ENCODE measurements at places on chromosomes 3 and 15.
A peak's percentile ranks its signal among the peaks of the same experiment; 100 is the strongest.

- DNase-seq, result no peak
Observed at GRCh38 chr3:196096382-196096953, 14.6 kb upstream of the TFRC start.

GRCh38 chr15:88656760-88657221 is 18.0 kb downstream of the ISG20 start:
- no peak for DNase-seq

DNA sequence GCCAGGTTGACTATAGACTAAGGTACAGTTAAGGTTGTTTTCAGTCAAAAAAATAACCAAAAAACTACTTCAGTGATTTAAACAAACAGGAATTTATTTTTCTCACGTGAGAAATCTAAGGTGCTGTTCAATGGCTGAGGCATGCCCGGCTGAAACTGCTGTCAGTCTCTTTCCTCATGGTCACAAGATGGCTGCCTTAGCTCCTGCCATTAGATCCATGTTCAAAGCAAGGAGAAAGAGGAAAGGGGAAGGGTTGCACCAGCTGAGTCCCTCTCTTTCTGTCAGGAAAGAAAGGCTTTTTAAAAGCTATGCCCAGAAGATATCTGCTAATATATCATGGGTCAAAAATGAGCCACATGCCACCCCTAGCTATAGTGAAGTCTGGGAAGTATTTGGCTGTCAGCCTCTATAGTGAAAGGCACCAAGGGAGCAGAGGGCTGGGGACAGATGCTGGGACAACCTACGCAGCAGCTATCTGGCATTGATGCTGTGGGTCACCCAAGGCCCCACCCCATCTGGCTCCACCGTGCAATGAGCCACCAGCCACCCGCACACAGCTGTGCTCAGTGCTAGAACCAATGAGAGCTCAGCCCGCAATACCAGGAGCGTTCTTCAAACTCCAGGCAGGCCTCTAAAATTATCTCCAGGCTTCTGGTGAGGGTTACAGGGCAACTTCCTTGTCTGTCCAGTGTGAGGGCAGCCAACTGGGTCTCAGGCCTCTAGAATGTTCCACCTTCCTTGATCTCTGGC is 64.7 kb upstream of the GATA2 start:
- no peak for DNase-seq

GRCh38 chr3:161273589-161274218 is 52.6 kb downstream of the NMD3 start:
- DNase-seq, result no peak

- no peak for DNase-seq
Observed at GRCh38 chr3:61772456-61772855, 211.1 kb downstream of the PTPRG start.

DNA sequence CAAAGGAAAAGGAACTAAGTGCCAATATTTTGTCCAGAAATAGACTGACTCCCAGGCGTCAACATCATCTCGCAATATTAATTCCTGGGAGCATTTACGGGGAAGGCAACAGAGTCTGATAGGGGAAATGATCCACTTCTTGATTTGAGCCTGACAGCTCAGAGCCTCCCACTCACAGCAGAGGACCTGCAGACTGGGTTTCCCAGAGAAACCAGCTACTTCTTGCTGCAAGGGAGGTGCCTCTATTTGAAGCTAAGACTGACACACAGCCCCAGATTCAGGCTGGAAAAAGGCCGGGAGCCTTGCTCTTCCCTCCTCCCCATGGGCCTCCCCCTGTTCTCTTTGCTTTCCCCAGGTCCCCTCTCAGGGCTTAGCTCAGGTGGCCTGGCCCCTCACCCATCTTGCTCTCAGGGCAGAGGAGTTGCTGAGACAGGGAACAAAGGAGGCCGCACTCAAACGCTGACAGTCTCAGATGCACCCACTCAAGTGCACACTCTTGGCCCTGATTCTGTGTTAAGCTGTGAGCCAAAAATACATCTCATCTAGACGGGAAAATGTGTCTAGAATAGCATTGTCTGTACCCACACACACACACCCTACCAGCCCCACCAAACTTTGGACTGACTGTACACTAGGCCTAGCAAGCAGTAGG is 49.8 kb upstream of the DCLK3 start:
- DNase-seq, result no peak

DNA sequence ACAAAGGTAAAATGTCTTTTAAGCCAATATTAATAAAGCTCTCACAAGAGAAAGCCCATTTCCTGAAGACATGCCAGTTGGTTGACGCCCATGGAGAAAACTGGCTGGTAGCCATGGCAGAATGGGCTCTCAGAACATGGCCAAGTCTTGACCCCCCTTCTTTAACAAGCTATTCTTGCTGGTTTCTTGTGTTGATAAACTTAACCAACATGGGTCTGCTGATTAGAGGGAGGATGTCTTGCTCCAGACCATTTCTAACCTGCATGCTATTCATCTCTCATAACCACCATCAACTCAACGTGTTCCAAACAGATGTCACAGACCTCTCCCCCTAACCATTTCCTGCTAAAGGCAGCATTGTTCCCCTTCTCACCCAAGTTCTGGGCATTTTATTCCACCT is 25.7 kb downstream of the NTRK3 start:
- DNase-seq, result no peak

GRCh38 chr15:90799639-90800170 is 68.7 kb upstream of the FURIN start:
- DNase-seq, result no peak

- DNase-seq, result no peak
Observed at GRCh38 chr3:184345317-184346144, 8.1 kb downstream of the FAM131A start.

DNA sequence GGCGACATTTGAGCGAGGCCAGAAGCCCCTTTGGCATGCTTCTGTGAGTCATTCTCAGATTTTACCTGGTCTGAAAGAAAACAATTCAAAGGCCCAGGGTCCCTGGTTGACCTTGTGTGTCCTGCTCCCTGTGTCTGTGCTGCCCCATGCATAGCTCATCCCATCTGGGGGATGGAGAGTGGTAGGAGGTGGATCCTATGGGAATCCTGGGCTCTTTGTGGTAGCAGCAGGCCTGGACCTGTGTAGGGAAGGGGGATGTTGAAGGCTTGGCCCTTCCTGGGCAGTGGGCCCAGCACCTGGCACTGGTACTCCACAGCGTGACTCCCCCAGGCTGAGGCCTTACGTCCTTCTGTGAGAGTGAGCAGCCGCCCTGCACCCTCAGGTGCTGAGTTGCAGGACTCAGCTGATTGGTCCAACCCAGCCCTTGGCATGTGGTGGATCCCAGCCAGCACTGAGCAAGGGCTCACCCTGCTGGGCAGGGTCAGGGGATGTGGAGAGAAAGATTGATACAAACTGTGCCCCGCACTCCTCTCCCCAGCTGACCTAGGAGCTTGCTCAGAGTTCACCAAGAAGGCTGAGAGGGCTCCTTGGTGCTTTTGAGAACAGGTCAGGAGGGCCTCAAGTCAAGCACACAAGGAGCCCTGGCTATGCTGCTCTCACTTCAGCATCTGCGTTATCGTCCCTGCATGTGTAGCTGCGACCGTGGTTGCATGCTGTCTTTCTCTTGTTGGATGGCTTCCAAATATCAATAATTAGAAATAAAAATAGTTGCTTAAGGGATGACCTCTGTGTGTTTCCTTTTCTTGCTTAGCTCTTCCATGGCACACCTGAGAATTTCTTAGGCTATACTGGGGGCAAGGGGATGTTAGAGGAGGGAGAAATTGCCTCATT is 21.4 kb upstream of the JMJD7 start:
- no peak for DNase-seq

DNA sequence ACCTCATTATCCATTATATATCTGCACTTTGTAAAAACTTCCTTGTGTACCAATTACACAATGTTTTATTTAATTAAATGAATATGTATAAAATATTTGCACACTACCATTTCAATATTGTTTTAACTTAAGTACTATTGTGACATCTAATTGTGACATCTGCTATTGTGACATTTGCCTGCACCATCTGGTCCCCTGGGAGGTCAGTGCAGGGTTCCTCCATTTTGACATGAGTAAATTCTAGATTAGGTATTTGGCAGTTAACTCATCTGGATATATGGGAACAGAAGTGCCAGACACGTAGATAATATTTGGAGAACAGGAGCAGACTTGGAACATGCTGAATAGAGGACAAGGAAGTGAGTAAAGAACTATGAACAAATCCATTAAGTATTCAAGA is 332.1 kb downstream of the VGLL3 start:
- no peak for DNase-seq

DNA sequence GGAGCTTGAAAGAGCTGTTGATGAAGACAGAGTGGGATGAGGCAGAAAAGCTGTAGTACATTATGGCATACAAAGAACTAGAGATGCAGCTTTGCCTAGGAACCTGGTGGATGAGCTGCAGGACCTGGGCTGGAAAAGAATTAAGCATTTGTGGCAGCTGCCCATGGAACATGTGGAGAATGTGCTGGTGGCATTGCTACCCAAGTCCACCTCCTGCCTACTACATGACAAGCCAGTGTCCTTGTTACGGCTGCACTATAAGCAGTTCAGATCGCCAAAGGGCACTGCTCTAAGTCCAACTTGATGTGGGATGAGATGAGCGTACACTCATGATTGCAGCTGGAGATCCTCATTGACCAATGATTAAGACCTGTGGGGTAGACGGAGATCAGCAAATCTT is 81.1 kb upstream of the ADPGK start:
- DNase-seq, result no peak

DNA sequence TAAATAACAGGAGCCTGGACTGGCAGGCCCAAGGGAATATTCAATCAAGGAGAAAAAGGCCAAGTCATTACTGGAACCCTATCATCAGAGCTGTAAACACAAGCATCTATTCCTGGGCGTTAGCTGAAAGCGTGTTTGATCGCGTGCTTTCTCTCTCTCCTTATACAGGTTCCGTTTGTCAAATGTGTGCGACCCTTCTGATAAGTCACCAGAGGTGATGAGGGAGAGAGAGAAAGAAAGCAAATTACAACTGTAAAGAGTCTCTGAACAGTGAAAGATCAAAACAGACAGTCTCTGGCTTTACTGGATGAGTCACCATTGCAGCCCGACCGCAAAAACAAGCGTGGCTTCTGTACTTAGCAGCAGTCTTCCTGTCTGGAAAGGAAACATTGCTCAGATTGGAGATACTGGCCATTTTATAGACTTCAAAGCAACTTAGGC is 39.5 kb upstream of the TPRG1 start:
- peak; percentile 52 for DNase-seq

GRCh38 chr3:149388001-149388440 is 10.6 kb upstream of the TM4SF1 start:
- no peak for DNase-seq

DNA sequence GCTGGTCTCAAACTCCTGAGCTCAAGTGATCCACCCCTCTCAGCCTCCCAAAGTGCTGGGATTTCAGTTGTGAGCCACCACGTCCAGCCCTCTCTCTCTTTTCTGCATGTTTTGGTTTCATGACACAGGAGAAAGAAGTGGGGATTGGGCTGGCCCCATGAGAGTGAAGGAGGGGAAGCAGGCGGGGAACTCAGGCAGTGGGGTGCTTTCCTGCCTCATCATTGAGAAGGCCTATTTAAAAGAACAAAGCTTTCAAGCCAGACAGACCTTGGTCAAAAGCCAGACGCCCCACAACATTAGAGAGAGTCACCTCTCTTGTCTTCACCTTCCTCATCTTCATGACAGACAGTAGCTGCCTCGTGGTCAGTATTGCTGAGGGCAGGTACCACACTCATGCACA is 15.9 kb downstream of the PSTPIP1 start:
- no peak for DNase-seq

GRCh38 chr15:34847598-34847997 is 52.2 kb upstream of the ACTC1 start:
- no peak for DNase-seq

- DNase-seq, result no peak
Observed at GRCh38 chr3:13213911-13214846, 140.9 kb upstream of the IQSEC1 start.

DNA sequence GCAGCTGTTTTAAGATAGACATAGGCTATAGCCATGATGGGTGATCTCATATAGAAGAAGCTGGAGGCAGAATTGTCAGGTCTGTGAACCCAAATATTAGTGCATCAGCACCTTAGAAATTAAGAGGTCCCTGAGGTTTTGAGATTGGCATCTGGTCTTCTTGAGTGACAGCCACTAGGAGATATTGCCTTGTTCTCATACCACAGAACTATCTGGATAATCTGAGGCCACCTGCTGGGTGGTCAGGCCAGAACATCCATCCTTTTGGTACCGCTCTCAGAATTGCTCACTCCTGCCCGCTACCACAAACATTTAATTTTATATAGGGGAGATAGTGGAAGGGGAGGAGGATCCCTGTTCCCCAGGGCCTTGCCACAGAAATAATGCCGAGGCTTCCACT is 210.6 kb upstream of the ZPLD1 start:
- DNase-seq, result no peak

DNA sequence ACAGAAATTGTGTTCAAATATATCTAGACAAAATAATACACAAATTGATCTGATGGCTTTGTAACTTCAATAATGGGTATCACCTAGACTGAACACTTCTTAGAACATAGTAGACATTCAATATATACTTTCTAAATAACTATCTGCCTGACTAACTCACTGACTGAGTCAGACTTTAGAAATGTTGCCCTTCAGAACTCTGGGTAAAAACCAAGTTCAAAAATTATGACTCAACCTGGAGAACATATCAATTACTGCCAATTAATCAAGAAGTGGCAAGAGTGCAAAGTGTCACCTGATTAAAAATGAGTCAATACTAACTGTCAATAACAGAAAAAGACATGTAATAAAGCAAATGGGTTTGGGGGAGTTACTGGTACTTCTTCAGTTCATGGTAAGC is 144.6 kb upstream of the TMCO5A start:
- no peak for DNase-seq

DNA sequence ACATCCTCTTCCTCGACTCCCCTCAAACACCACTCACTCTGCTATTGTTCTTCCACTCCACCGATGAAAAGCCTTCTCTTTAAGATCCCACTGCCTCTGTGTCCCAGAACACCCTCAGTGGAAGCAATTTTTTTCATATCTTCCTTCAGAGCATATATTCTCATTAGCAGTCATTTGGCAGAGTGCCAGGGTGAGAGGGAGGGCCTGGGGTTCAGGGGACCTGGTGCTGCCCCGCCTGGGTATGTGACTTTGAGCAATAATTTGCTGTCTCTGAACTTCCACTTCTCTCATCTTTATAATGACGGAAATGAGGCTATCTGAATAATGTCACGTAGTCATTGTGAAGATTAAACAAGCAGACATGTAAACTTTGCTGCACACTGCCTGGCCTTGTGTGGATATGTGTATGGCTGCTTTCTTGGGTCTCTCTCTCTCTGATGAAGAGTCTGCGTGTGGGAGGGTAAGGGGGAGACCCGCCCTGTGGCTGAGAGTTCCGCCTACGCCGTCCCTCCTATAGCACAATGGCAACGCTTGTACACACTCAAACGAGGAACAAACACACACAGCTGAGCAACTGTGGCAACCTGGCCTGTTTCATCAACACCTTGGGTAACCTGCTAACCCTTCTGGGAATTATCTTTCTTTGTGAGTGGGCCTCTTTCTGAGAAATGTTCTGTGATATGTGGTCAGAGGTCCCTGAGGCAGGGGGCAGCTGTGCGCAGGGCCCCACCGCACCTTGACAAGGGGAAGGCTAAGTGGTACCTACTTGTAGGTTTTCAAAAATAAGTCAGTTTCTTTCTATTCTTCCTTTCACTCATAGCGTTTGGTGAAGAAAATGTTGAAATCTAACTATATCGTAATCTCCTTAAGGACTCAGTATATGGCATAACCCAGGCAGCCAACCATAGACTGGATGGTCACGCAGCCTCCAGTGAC is 369.8 kb downstream of the SV2B start:
- DNase-seq, result peak; percentile 6

GRCh38 chr3:183862610-183863009 is 22.1 kb downstream of the PARL start:
- no peak for DNase-seq

- DNase-seq, result no peak
Observed at GRCh38 chr3:33575311-33575710, 135.1 kb upstream of the UBP1 start.
